ENCODE measurements at places on chromosomes 1 and 21.

- no peak for DNase-seq
Measured at GRCh38 chr1:165882168-165882837, 54.9 kb downstream of the UCK2 start.

DNA sequence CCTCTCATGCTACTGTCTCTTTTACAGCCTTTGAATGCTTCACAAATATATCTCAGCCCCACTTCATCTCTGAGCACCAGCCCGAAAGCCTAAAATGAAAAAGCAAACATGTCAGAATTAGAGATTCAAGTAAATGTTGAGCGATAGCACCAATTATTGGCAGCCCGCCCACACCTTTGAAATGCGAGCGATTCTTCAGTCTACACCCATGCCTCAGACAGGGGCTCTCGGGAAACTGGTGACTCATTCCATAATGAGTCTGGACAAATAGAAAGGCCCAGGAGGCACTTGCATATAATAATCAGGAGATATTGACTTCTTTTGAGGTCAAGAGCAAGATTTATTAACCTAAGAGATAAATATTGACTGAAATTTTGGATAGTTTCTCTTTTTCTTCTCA lies 487.3 kb upstream of the PTBP2 start:
- no peak for DNase-seq

- no peak for DNase-seq
Measured at GRCh38 chr1:181014477-181015250, 8.0 kb downstream of the STX6 start.

DNA sequence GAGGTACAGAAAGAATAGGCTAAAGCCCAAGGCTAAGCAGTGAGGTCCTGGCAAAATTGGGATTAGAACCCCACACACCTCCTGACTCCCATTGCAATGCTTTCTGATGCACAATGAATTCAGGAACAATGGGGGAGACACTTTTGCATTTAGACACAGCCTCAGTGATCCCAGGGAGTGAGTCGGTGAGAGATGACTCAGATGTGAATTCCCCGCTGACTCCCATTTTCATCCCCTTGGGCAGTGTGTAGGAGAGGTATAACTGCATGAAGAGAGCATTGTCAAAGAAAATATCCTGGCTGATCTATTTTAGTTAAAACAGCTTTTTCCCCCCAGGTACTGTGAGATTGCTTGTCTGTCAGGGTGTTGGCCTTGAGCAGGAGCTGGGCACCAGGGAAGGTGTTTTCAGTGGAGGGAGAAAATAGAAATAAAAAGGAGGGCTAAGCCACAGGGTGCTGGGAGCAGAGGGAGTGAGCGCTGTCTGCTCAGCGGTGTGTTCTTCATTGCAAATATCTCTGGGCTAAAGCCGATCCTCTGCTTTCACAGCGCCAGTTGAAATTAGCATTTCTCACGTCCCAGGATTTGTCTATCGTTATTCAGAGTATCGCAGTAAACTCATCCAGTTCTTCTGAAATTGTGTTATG lies 247.7 kb upstream of the PTBP2 start:
- no peak for DNase-seq

DNA sequence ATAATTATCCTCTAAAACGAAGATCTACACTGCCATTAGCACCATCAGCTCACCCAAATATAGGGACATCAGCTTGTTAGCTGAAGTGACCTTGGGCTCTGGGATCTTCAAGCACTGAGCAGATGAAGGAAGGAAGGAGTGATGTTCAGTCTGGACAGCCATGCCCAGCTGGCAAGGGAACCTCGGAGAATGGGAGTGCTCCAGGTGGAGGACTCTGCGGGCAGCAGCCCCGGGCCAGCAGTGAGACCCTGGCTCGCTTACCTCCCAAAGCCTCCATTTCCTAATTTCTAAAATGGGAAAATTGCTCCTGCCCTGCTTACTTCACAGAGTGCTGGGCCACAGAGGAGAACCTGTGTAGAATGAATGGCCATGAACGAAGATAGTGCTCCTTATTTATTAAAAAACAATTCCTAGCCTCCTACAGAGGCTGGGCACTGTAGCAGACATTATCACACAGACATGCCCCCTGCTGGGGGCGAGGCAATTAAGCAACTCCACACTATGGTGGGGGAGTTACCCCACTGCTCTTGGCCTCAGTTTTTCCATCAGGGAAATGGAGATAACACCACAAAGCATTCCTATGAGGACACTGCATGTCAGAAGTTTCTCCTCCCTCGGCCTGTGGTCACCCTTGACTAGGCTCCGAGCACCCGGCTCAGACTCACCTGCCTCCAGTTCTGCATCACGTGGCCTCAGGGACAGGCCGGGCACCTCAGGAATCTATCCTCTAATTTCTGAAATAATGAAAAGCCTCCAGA lies 117.6 kb downstream of the KCNN3 start:
- DNase-seq, result no peak

DNA sequence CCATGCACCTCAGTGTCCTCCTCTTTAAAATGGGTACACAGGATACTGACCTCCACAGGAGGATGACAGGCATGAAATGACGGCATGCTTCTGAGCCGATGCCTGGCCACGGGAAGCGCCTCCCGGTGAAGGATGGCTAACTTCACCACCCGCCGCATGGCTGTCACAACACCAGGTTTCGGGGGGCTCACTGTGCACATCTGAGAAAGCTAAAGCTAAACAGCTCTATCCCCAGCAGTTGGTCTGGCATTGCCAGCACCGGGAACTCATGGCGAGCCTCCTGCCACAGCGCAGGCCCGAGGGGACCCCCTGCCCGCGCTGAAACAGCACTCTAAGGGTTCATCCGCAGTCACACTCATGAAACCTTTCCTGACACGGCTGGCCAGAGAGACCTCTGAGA lies 16.0 kb downstream of the NPHP4 start:
- DNase-seq, result no peak

DNA sequence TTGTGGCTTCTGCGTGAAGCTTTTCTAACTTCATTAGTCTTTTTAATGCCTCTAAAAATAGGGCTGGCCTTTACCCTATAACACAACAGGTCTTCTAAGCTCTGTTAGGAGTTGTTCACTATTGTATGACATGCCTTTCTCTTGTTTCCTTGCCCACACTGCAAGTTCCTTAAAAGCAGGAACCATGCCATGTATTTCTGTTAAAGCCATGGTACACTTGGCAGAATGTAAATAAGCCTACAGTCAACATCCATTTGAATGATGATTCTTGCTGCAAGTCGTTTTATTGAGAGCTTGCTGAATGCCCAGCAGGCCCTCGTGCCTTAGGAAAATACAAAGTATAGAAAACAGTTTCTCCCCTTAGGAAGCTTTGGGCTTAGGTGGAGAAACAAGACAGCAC lies 214.6 kb downstream of the DUSP10 start:
- DNase-seq, result no peak

DNA sequence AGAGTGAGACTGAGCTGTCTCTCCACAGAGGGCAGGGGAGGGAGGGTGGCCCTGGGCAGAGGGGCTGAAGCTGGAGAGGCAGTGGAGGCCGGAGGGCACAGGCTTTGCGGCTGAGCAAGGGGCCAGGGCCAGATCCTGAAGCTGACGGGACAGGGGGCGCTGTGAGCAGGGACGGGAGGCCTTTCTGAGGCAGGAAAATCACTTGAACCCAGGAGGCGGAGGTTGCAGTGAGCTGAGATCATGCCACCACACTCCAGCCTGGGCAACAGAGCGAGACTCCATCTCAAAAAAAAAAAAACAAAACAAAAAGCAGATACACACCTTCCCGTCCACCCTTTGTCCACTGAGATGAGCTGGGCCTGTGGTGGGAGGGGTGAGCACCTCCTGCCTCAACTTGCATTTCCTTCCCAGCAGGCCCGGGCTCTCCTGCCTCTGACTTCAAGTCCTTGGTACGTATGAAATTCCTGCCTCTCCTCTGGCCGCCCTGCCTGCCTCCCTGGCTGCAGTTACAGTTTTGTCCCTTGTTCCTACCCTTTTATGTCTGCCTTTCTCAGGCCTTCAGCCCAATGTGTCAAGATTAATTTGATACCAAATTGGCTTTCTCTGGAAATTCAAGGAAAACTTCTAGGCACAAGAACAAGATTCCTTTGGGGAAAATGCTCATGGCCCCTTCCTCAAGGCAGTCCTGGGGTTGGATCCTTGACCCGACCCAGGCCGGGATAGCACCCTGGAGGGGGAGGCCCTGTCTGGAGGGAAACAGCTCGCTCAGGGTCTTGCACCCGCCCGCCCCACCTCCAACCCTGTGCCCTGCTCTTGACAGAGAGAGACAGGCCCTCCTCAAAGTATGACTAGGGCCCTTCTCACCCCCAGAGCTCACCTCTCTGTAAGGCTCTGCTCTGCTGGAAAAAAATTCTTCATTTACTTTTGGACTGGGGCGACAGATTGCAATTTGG lies 11.2 kb upstream of the ADAMTSL4 start:
- DNase-seq, result no peak

DNA sequence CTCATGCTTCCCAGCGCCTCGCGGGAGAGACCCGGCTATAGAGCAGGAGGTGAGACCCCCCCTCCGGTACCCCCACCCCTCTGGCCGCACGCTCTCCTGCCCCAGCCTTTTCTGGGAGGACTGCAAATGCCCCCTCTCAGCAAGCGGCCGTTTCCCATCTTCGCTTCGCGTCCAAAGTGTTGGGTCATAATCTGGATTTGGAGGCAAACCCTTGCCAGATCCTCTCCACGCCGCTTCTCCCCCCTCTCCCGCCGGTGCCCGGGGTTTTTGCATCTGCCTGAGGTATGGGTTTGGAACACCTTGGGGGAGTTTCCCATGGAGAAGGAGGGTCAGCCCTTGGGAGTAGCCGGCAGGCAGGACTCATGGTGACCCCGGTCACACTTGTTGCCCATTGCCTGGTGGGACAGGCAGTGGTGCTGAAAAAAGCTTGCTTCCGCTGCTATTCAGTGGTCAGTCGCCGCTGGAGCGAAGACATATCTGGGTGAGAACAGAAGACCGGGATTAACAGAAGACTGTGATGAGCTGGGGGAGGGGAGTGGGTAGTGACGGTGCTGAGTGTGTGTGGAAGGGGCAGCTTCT lies 935 bp downstream of the KCNK2 start:
- DNase-seq, result no peak

GRCh38 chr1:201598396-201598795 lies 59.5 kb downstream of the NAV1 start:
- no peak for DNase-seq

- DNase-seq, result no peak
Measured at GRCh38 chr1:24898152-24898908, 31.7 kb downstream of the RUNX3 start.

DNA sequence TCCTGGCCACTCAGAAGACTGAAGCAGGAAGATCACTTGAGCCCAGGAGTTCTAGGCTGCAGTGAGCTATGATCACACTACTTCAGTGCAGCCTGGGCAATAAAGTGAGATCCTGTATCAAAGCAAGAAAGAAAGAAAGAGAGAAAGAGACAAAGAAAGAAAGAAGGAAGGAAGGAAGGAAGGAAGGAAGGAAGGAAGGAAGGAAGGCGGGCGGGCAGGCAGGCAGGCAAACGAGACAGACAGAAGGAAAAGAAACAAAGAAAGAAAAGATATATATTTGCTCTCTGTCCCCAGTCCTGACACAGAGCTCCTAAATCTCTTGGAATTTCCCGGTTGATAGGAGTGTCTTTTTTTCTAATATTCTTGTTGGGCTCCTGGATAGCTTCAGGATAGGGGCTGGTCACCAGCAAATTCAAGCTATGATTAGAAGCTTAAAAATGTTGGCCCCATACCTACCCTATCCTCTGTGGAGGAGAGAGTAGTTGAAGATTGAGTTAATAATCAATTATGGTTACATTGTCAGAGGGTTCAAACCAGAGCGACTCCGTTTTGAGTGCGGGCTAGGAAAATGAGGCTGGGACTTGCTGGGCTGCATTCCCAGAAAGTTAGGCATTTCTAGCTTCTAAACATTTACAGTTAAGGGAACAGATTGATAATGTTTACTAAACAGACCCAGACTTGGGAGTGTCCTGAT lies 3.3 kb upstream of the MIGA1 start:
- DNase-seq, result no peak

DNA sequence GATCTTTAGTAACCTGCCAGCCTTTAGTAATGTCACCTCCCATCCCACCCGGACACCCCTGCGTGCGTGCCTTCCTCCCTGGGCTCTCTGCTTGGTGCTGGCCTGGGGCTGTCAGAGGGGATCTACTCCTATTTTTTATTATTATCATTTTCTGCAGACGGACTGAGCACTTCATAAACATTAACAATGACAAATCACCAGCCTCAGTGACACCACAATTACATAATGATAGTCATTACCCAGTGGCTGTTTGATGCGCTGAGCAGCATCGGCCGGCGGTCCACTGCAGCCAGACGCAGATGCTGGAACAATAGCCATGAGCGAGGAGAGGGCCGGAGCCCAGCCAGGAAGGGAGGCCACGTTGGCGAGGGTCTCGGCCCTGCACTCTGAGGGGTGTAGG lies 309.3 kb upstream of the AJAP1 start:
- DNase-seq, result no peak

DNA sequence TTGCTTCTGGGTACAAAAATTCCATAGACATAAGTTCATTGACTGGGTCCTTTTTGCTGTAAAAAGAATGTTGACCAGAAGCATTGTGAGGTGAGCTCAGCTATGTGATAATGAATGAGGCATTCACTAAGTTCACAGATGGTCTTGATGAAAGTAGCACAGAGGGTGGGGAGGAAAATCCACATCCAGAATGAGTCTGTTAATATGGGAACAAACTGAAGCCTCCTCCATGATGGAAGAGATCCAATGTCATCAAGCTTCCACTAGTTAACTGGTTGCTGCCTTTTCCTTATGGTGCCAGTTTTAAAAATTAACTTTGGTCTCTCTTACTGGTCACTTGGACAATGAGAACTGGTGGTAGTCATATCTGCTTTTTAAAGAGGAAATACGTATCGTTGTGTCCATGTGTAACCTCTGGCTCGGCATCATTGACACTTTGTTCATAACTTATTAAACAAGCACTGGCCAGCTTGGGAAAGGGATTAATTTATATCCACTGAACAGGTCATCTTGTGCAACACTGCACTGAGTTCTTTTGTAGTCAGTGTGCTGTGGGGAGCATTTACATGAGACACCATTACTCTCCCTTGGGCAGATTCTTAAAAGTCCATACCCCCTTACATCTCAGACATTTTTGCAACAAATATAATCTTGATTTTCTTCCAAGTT lies 88.6 kb downstream of the ADAMTS1 start:
- DNase-seq, result no peak

DNA sequence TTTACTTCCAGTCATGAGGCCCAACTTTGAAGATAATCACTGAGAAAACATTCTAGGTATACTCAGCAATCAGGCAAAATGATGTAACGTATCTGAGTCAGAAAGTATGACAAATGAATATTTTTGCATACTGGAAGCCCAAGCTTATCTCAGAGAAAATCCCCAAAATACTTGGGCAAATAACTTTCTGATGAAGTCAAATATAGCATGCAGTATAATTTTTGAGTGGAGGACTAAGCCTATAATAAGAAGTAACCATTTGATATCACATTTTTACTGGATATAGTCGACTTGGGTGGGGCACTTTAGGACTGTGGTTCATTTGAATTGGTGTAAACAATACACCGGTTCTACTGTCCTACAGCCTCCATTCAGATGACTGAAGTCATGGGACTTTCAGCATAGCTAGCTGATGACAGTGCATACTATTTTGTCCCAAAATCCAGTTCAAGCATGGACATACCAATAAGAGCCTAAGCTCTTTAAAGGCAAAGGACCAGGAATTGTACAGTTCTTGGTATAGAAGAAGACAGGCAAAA lies 2.3 kb upstream of the GADD45A start:
- DNase-seq, result no peak

GRCh38 chr21:43848771-43849170 lies 16.3 kb upstream of the AGPAT3 start:
- no peak for DNase-seq
